BJ (cell line): ENCODE measurements at places on chromosomes 6 and 20.
A peak's percentile ranks its signal among the peaks of the same experiment; 100 is the strongest.

GRCh38 chr6:170370416-170370815, 63.9 kb downstream of the FAM120B start:
- DNase-seq = no peak

DNA sequence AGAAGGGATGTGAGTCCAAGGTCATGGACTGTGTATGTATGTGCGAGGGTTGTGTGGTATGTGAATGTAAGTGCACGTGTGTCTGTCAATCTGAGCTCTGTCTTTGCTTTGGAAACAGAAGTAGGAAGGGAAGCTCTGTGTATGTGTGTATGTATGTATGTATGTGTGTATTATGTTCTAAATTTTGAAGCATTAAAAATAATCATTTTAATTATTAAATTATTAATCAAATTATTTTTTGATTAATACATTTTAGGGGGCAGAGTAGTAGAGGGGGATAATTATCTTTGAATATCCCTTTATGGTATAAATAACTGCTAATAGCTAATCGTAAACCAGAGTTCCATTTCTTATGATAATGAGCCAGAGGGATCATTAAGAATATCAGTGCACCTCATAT, 42.8 kb downstream of the SH3BGRL2 start:
- DNase-seq = no peak

DNA sequence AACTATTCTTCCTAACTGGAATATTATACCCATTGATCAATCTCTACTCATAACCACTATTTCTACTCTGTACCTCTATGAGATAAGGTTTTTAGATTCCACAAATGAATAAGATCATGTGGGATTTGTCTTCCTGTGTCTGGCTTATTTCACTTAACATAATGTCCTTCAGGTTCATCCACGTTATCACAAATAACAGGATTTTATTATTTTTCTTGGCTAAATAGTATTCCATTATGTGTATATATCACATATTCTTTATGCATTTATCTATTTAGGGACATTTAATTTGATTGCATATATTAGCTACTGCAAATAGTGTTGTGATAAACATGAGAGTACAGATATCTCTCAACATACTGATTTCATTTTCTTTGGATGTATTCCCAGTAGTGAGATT, 823.0 kb upstream of the ADGRB3 start:
- no peak for DNase-seq

DNA sequence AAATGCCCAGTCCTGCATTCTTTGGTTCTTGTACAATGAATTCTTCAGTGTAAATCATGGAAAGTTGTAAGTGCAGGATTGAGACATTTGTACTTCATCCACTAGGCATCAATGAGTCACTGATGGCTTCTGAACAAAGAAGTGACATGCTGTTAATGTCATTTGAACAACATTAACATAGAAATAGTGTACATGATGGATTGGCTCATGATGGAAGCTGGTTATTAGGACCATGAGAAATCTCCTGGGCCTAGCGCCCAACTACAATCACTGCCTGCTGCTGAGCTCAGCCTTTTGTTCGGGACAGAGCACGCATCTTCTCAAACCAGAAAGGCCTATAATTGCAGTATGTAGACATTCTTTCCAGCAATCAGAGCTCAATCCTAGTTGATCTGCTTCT, 316.8 kb upstream of the TSHZ2 start:
- no peak for DNase-seq

GRCh38 chr20:33069673-33070072, 9.8 kb upstream of the BPIFB4 start:
- DNase-seq = no peak

- no peak for DNase-seq
Measured at GRCh38 chr20:59063358-59064213, 21.0 kb upstream of the PRELID3B start.

DNA sequence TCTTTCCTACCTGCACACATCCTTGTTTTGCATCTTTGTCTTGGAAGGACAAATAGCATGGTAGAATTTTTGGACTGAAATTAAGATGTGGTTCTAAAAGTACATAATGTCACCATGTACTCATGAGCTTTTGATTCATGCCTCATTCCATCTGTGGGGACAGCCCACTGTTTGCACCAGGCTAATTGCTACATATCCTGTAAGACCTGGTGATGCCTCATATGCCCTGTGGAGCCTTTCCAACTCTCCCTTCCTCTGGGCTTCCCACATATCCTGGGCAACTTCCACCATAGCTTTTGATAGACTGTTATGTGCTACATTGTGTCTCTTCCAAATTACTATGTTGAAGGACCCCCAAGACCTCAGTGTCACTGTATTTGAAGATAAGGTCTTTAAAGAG, 213.6 kb upstream of the PREP start:
- no peak for DNase-seq

- no peak for DNase-seq
Measured at GRCh38 chr20:51372176-51372803, 170.2 kb downstream of the NFATC2 start.

GRCh38 chr6:104896914-104897313, 37.2 kb upstream of the HACE1 start:
- DNase-seq = no peak

- DNase-seq = no peak
Measured at GRCh38 chr6:6686176-6686575, 97.7 kb downstream of the LY86 start.

DNA sequence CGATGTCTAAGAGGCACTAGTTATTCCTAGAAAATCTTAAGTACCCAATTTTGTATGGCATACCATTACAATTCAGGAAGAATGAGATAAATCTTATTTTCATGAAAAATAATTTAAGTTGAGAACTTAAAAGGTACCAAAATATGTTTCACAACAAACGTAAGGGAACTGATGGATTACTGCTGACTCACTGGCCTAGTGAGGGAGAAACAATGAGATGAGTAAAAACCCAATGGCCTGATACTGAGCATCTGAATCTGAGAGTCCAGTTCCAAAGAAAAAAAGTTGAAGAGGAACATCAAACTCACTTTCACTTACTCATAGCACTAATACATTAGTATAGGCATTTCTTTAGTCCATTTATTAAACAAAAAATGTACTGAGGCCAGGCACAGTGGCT, 56.0 kb downstream of the MDN1 start:
- DNase-seq = no peak

DNA sequence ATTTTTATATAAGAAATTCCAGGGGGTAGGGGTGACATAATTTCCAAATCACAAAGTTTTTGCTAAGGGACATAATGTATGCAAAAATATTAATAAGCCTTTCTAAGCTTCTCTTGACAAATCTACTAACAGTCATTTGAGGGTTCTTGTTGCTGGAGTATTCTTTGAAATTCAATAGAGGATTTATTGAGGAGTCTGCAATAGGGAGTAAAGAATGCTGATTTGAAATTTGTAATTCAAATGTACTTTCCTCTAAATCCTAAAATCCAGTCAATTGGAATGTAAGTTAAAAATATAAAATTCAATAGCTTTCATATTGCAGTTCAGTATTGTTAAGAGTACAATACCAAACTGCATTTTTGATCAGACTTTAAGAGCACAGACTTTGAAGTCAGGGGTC, 17.1 kb upstream of the LCA5 start:
- DNase-seq = no peak

- DNase-seq = no peak
Measured at GRCh38 chr6:29488874-29489273, 1.1 kb upstream of the MAS1L start.

GRCh38 chr6:148746363-148747144, at the start of gene UST:
Gene UST (plus strand): TSS chr6:148747030. CDS start chr6:148747431, 401 bp downstream.
- peak; percentile 79 for DNase-seq

- no peak for DNase-seq
Measured at GRCh38 chr6:85096976-85097375, 332.6 kb upstream of the TBX18 start.

- DNase-seq = no peak
Measured at GRCh38 chr20:49384437-49385434, 97.7 kb downstream of the KCNB1 start.

DNA sequence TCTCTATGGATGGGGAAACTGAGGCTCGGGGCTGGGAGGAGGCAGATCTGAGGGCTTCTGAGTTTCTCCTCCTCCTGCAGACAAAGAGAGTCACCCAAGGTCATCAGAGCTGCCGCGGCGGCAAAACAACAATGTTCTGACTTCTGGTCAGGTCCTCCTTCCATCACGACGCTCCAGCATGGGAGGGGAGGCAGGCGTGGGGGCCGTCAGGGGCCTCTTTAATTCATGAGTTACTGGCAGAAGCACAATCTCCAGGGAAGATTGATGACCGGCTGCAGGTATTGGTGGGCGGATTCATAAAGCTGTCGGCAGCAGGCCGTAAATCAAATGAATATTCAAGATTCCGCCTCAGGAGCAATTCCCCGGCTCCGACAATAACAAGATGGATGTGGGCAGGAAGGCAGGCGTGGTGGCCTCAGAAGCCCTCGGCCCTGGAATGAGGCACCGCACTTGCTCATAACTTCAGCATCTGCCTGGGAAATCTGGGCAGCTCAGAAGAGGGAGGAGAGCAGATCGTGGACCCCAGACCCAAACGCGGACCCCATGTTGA, 19.1 kb downstream of the PCK1 start:
- DNase-seq = no peak

- no peak for DNase-seq
Measured at GRCh38 chr6:156395276-156395675, 381.9 kb upstream of the ARID1B start.

DNA sequence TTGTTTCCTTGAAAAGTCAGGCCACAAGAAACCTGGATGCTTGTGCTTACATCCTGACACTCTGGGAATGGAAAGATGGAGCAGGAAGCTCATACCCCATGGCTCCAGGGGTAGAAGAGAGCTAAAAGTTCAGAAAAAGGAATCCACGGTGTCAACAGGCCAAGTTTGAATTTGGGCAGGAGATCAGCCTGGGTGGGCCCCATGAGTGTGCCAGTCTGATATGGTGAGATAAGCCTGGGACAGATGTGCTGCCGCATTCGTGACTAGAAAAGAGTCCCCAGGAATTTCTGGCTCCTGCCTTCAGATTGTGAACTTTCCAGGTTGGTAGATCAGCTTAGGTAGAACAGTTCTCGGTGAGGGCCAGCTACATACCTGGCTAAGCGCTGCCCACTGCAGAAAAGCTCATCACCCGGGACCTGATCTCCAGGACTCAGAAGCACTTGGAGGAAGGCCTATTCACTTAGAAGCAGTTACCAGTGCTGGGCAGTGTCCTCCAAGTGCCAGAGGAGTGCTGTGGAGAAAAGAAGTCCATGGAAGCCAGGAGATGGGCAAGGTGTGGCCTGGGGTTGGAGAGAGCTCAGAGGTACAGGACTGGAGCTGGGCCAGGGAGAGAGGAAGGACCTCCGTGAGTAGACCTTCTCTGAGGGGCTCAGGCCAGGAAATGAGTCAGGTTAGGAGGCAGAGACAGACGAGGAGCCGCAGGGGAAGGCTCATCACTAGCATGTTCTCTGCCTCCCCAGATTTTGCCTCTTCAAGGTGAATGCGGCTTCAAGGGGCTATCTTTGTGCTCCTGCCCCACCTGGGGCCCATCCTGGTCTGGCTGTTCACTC, at the start of gene TSPO2:
TSPO2 (plus strand) TSS at position 242 of the 830 bp plus-strand sequence; CDS start at position 761, 519 bp downstream.
- DNase-seq = no peak
